ENCODE measurements at places on chromosomes 5 and 9.

GRCh38 chr5:8381972-8382371 lies 513.0 kb downstream of the MTRR start:
- no peak for DNase-seq

GRCh38 chr5:94245608-94246007 lies 372.8 kb downstream of the KIAA0825 start:
- no peak for DNase-seq

DNA sequence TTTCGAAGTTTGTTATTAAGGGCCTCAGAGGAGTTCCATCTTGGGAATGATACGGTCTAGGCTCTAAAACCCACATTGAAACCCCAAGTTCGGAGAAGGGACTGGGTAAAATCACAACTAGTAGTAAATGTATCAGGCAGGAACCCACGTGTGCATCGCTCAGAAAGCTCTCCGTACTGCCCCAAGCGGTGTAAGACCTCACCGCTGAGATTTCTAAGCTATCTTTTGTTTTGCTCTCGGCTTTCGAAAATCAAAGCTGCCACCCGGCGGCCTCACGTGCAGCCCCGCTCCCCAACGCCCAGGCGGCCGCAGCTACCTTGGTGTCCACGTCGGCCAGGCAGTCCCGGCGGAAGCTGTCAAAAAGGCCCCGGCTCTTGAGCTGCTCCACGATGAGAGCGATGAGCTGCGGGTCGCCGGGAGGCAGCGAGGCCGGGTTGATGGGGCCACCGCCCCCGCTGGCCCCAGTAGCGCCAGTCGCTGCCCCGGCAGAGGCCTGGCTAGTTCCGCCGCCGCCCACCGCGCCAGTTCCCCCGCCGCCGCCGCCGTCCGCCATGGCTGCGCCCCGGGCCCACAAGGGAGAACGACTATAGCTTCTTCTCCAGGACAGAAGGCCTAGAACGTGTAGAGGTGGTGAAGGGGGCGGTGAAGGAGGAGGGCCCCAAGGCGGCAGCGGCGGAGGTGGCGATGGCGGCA lies 420 bp downstream of the BOD1 start:
- DNase-seq = peak; percentile 79

- no peak for DNase-seq
These were observed 43.1 kb upstream of the NSMF start for GRCh38 chr9:137502008-137502911.

DNA sequence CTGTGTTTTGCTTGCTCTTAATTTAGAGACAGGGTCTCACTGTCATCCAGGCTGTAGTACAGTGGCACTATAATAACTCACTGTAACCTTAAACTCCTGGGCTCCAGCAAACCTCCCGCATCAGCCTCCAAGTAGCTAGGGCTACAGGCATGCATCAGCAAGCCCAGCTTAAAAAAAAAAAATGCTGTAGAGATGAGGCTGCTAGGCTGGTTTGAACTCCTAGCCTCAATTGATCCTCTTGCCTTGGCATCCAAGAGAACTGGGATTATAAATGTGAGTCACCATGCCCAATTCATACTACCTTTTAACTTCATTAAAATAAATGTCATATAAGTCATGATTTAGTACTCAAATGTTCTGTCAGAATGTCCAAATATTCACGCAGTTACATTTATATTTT lies 2195.7 kb upstream of the C9orf72 start:
- no peak for DNase-seq

- DNase-seq = no peak
These were observed 688.2 kb upstream of the CDH6 start for GRCh38 chr5:30505014-30505886.

Data from erythroblast (primary cell).